ENCODE measurements at places on chromosomes 4 and X. TPM values are rescaled to one million over a fixed set of nuclear protein-coding genes. Genes with fewer than 3 reads are reported as not detected.

GRCh38 chr4:149993030-149993429 lies 85.2 kb upstream of the DCLK2 start:
- H3K36me3 ChIP-seq: no peaks in the 10 kb centered on the region
- H3K27me3 ChIP-seq: no peaks in the 10 kb centered on the region
- no peak overlapping the region for H3K4me3 ChIP-seq
- H3K4me1 ChIP-seq: no peaks in the 10 kb centered on the region
- no peak overlapping the region for H3K27ac ChIP-seq

DNA sequence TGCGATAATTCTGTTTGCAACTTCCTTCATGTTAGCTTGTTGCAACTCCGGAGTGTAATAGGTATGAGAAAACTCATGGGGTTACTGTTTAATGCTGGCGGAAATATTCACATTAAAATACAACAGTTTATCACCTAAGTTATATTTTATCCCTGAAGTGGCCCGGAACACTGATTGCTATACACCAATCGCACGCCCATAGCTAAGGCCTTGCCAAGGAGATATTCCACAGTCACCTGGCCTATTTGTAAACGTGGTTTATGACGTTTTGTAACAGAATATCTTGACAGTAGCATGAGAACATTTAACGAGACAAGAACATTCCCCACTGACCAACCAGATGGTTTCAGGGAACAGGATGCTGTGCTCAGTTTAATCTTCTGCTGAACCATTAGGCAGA lies 23.2 kb upstream of the FAM90A26 start:
- no peak for DNase-seq
- no peak overlapping the region for H3K4me3 ChIP-seq
- H3K36me3 ChIP-seq: no peaks in the 10 kb centered on the region
- H3K27me3 ChIP-seq: no peaks in the 10 kb centered on the region
- H3K27ac ChIP-seq: no peak overlapping the region
- no peaks in the 10 kb centered on the region for H3K4me1 ChIP-seq

The GRIA2 gene
- total RNA-seq: not detected

DNA sequence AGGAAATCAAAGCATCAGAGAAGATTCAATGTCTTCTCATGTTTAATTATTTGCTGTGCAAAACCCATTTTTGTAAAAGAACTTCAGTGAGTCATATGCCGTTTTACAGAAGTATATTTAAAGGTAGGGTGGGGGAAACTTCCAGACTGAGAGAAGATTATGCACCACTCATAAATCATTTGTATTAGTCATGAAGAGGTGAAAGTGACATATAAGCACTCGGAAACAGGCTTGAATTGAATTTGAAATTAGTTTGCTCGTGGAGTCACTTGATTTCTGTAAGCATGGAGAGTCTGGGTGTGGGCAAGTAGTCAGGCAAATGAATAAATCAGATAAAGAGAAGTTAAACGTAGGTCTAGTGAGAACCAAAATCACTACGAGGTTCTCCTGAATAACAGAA lies 335.1 kb downstream of the ANK2 start:
- no peak for DNase-seq
- no peak overlapping the region for H3K4me3 ChIP-seq
- H3K4me1 ChIP-seq: peaks cover 9% of the 10 kb centered on the region
- H3K36me3 ChIP-seq: peaks cover 63% of the 10 kb centered on the region
- no peak overlapping the region for H3K27ac ChIP-seq

DNA sequence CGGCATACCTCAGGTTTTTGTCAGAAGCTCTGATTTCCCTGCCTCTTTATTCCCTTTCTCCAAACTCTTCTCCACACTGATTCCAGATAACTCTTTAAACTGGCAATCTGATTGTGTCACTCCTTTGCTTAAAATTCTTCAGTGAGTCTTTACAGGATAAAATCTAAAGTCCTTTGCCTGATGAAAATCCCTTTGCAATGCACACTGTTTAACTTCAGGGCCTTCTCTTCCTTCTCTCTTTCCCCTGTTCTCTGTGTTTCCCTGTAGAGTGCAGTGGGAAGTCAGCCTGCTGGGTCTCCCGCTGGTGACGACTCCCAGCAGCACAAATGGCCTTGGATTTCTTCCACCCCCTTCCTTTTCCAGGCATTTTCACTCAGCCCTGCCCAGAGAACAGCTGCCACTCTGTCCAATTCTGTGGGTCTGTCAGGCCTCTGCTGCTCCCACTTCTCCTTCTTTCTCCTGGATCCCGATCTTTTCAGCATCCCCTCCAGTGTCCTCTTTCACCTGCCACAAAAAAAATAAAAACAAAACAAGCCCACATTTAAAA lies 189.9 kb upstream of the NWD2 start:
- peaks cover 6% of the 10 kb centered on the region for H3K4me1 ChIP-seq
- H3K36me3 ChIP-seq: no peaks in the 10 kb centered on the region
- H3K27ac ChIP-seq: no peak overlapping the region
- no peak overlapping the region for H3K4me3 ChIP-seq

DNA sequence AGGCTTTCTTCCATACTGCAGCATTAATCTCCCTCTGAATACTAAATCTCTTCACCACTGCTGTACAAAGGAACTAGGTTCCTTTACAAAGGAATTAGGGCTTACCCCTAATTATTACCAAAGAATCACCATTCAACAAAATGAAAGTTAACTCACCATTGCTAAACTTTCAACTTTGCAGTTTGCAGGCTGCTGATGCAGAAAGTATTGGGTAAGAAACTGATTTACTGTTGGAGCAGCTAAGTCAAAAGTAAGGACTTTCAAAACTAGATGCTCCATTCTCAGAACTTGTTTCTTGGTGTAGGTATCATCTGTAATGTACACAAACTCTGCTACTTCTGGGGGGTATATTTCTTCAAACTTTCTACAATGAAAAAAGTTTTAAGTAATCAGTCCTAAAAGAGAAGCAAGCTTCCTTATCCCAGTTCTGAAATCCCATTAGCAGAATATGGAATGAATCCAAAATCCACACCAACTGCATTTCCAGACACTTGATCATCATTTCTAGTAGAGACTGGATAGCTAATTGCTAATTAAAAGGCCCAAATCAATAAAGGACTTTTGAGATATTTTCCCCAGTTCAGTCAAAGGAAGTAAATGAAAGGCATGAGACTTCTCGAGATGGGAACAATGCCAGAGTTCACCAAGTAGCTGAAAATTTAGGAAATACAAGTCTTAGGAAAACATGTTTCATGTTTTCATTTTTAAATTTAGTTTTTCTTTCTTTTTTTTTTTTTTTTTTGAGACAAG lies 4.3 kb downstream of the CCNA2 start:
- no peak overlapping the region for H3K27ac ChIP-seq
- no peak for DNase-seq
- no peaks in the 10 kb centered on the region for H3K4me1 ChIP-seq
- H3K36me3 ChIP-seq: peaks cover 77% of the 10 kb centered on the region
- no peak overlapping the region for H3K4me3 ChIP-seq
- no peaks in the 10 kb centered on the region for H3K27me3 ChIP-seq

GRCh38 chrX:134886002-134886596 lies 104.7 kb upstream of the SMIM10 start:
- no peaks in the 10 kb centered on the region for H3K4me1 ChIP-seq
- H3K36me3 ChIP-seq: peaks cover 9% of the 10 kb centered on the region
- no peak overlapping the region for H3K27ac ChIP-seq
- DNase-seq: peak; percentile 52
- H3K27me3 ChIP-seq: no peaks in the 10 kb centered on the region
- no peak overlapping the region for H3K4me3 ChIP-seq

The CXCL1 gene
- total RNA-seq: 0.86 TPM

- H3K4me1 ChIP-seq: no peaks in the 10 kb centered on the region
- no peaks in the 10 kb centered on the region for H3K27me3 ChIP-seq
- H3K4me3 ChIP-seq: no peak overlapping the region
- no peak overlapping the region for H3K27ac ChIP-seq
- DNase-seq: peak; percentile 71
Measured at GRCh38 chr4:84470204-84470785, 28.8 kb downstream of the NKX6-1 start.

DNA sequence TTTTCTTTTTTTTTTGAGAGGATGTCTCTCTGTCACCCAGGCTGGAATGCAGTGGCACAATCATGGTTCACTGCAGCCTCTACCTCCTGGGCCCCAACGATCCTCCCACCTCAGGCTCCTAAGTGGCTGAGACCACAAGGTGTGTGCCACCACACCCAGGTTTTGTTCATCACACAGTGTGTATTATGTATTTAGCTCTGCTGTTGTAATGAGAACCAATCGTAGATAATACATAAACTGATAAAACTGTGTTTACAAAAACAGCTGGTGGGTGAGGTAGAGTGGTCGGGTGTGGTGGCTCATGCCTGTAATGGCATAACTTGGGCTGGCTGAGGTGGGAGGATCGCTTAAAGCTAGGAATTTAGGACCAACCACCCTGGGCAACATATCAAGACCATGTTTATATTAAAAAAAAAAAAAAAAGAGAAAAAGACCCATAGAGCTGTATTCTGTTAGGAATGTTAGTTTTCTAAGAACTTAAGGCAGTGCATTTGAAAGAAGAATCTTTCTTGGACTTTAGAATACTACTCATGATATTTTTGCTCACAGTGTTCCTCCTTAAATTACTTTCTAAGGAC lies 34.9 kb downstream of the POLR2B start:
- H3K27me3 ChIP-seq: no peaks in the 10 kb centered on the region
- H3K27ac ChIP-seq: no peak overlapping the region
- H3K4me3 ChIP-seq: no peak overlapping the region
- peaks cover 79% of the 10 kb centered on the region for H3K36me3 ChIP-seq

DNA sequence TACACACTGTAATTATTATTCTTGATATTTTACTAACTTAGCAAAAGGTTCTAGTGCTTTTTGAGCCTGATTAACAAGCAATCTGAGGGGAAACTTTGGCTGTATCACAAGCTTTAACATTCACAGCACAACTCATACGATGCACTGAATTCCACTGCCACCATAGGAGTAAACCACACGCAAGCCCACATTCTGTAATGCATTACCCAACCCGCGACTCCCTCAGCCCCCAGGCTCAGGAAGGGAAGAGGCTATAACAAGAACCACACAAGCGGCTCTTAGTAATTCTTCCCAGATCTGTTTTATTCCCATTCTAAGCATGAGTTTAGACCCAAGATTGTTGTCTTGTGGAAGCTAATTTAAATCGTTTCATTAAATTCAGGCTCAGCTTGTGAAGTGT lies 138.5 kb upstream of the TBL1X start:
- no peak overlapping the region for H3K27ac ChIP-seq
- H3K4me3 ChIP-seq: no peak overlapping the region
- H3K4me1 ChIP-seq: no peaks in the 10 kb centered on the region
- no peaks in the 10 kb centered on the region for H3K36me3 ChIP-seq
- DNase-seq: no peak
- no peaks in the 10 kb centered on the region for H3K27me3 ChIP-seq

DNA sequence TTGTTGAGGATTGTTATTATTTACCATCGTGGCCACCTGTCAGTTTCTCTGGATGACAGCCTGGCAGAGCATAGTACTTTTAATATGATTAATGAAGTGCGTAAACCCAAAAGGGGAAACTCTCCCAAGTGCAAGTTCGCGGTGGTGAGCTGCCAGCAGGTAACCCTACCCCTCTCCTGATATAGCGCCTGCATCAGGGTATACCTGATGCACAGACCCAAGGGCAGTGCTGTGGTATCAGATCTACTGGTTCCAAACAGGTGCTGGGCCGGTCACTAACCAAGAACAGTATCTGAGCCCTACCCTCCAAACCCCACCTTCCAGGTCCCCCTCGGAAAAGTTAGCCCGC lies 1.6 kb downstream of the RNF150 start:
- DNase-seq: no peak
- no peak overlapping the region for H3K27ac ChIP-seq
- H3K36me3 ChIP-seq: no peaks in the 10 kb centered on the region
- peaks cover 29% of the 10 kb centered on the region for H3K27me3 ChIP-seq
- H3K4me1 ChIP-seq: peaks cover 7% of the 10 kb centered on the region

DNA sequence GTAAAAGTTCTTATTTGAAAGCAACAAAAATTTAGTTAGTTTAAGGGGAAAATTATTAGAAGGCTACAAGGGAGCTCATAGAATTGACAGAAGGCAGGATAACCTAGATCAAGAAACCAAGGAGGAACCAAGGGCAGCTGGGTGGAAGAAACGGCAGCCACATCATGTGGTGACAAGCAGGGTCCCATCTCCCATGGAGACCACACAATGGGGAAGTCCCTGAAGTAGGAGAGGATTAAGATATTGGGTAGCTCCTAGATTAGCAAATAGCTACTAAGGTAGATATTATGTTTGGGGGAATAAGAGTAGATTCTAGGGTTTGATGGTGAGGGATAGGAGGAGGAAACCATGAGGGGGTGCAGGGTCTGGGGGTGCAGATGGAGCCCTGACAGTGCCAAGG lies 48.0 kb upstream of the TMEM154 start:
- H3K27me3 ChIP-seq: no peaks in the 10 kb centered on the region
- DNase-seq: peak; percentile 61
- no peaks in the 10 kb centered on the region for H3K36me3 ChIP-seq
- no peak overlapping the region for H3K27ac ChIP-seq
- no peak overlapping the region for H3K4me3 ChIP-seq
- H3K4me1 ChIP-seq: peaks cover 4% of the 10 kb centered on the region

GRCh38 chr4:153087671-153088194 lies 116.5 kb upstream of the TRIM2 start:
- no peak for DNase-seq
- H3K4me1 ChIP-seq: no peaks in the 10 kb centered on the region
- H3K4me3 ChIP-seq: no peak overlapping the region
- no peak overlapping the region for H3K27ac ChIP-seq
- H3K36me3 ChIP-seq: no peaks in the 10 kb centered on the region
- H3K27me3 ChIP-seq: no peaks in the 10 kb centered on the region

DNA sequence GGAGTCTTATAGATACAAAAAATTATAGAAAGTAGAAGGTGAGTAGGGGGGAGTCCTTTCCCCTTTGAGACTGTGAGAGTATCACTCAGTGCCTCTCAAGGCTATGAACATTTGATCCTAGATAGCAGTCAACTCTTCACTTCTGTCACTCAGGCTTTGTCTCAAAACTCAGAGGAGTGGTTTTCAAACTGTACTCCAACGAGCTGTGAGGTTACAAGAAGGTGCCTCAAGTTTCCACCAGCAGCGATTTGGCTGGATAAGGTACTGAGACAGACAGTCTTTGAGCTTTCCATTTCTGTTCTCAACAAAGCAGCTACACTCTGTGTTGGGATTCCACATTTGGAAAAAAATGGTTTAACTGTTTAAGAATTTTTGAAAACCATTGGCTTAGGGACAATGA lies 48.0 kb upstream of the NDST3 start:
- no peak for DNase-seq
- no peaks in the 10 kb centered on the region for H3K27me3 ChIP-seq
- peaks cover 2% of the 10 kb centered on the region for H3K4me1 ChIP-seq
- no peak overlapping the region for H3K27ac ChIP-seq
- H3K4me3 ChIP-seq: no peak overlapping the region

GRCh38 chr4:40421839-40422708 lies 86.9 kb downstream of the CHRNA9 start:
- DNase-seq: no peak
- no peak overlapping the region for H3K4me3 ChIP-seq
- no peaks in the 10 kb centered on the region for H3K27me3 ChIP-seq

- H3K36me3 ChIP-seq: no peaks in the 10 kb centered on the region
- peak overlapping the region; percentile 32 for H3K27ac ChIP-seq
Measured at GRCh38 chr4:118968005-118968404, 79.4 kb downstream of the SYNPO2 start.

- H3K4me1 ChIP-seq: no peaks in the 10 kb centered on the region
- no peaks in the 10 kb centered on the region for H3K27me3 ChIP-seq
- no peak overlapping the region for H3K4me3 ChIP-seq
- no peak overlapping the region for H3K27ac ChIP-seq
- DNase-seq: no peak
Measured at GRCh38 chr4:138408758-138409157, 166.6 kb upstream of the SLC7A11 start.

The UCP1 gene
- 0.24 TPM for total RNA-seq
